CD4-positive, CD25-positive, alpha-beta regulatory T cell (primary cell): ENCODE measurements at places on chromosomes 7 and 10. TPM values are rescaled to one million over a fixed set of nuclear protein-coding genes. Genes with fewer than 3 reads are reported as not detected.

- H3K27me3 ChIP-seq: no peaks in the 10 kb centered on the region
- H3K4me3 ChIP-seq: no peak overlapping the region
- peaks cover 3% of the 10 kb centered on the region for H3K36me3 ChIP-seq
- H3K27ac ChIP-seq: no peak overlapping the region
These were observed 166.0 kb downstream of the SNX13 start for GRCh38 chr7:17774248-17774647.

DNA sequence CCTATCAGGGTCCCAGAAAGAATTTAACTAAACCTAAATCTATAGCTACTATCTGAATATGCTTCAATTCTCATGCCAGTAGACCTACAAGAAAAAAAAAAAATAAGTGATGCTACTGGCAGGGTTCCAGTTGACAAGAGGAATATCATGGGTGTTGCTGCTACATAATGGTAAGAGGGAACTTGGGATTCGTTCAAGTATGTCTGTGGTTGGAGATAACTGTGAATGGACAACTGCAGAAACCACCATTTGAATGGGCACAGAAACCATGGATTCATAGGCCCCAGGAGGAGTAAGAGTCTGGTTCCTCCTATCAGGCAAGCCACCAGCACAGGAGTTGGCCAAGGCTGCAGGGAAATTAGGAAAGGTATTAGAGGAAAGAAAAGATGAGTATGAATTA, 287.6 kb upstream of the HGF start:
- no peaks in the 10 kb centered on the region for H3K4me1 ChIP-seq
- no peak overlapping the region for H3K27ac ChIP-seq
- no peaks in the 10 kb centered on the region for H3K27me3 ChIP-seq
- no peak overlapping the region for H3K4me3 ChIP-seq
- DNase-seq: no peak
- H3K36me3 ChIP-seq: no peaks in the 10 kb centered on the region

GRCh38 chr10:30330497-30331168, 18.4 kb downstream of the MTPAP start:
- no peak overlapping the region for H3K27ac ChIP-seq
- H3K4me3 ChIP-seq: no peak overlapping the region
- H3K4me1 ChIP-seq: no peaks in the 10 kb centered on the region
- H3K27me3 ChIP-seq: no peaks in the 10 kb centered on the region
- no peak for DNase-seq

DNA sequence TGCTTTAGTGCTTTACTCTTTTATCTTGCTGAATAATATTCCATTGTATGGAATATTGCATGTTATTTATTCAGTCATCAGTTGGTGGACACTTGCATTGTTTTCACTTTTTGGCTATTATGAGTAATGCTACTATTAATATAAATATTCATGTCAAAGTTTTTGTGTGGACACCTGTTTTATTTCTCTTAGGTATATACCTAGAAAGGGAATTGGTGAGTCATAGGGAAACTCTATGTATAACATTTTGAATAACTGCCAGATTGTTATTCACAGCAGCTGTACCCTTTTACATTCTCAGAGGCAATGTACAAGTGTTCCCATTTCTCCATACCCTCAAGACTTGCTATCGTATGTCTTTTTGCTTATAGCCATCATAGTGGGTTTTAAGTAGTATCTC, 268.7 kb downstream of the SEMA3A start:
- H3K36me3 ChIP-seq: no peaks in the 10 kb centered on the region
- H3K4me1 ChIP-seq: no peaks in the 10 kb centered on the region
- H3K27ac ChIP-seq: no peak overlapping the region

DNA sequence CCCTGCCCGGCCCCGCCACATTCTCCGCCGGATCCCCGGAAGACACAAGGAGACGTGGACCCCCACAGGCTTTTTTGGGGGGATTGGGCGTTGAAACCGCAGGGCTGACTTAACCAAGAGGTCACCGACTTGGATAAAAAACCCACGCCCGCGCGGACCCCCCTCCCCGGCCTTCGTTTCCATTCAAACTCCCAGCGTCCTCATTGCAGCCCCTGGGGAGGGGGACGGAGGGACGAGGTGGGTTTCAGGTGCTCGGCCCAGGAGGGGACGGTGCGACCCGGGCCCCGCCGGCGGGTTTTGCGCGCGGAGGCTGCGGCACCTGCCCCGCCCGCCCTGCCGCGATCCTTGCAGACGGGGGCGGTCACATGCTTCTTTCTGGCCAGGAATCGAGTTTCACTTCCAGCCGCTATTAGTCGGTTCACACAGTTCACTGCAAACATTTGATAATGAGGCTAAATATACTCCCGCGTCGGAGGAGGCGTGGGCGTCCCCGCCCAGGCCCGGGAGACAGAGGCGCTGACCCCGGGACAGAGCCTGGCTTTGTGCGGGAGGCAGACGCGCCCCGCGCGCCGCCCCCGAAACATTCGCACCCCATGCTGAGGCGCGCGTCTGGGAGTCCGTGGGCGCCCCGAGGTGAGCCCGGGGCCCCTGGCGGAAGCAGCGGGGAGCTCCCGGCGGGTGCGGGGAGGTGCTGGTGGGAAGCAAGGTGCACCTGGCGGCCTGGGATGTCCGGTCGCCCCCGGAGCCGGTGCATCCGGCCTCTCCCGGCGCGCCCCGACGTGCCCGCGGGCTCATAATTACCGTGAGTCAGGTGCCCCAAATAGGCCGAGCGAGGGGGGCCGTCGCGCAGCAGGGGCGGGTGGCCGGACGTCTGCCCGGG, 2.7 kb upstream of the PDGFA start:
- no peaks in the 10 kb centered on the region for H3K36me3 ChIP-seq
- peaks cover 51% of the 10 kb centered on the region for H3K4me1 ChIP-seq
- no peak overlapping the region for H3K27ac ChIP-seq
- DNase-seq: no peak
- no peaks in the 10 kb centered on the region for H3K27me3 ChIP-seq

DNA sequence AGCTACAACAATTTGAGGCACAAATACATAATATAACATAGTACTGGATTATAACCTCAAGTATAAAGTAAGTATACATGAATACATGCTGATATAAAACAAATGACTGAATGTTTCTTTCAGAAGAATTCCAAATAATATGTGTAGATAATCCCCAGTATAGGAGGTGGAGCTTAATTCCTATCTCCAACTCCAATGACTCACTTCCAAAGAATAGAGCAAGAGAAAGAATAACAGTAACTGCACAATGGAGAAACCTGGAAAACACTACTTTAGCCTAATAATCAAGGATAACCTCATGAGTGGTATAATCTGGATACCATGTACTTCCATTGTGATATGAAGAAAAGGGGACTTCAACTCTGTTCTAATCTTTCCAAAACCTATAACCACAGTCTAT, 13.7 kb upstream of the SEMA3C start:
- H3K27me3 ChIP-seq: no peaks in the 10 kb centered on the region
- H3K36me3 ChIP-seq: no peaks in the 10 kb centered on the region
- no peak overlapping the region for H3K4me3 ChIP-seq
- no peak for DNase-seq

DNA sequence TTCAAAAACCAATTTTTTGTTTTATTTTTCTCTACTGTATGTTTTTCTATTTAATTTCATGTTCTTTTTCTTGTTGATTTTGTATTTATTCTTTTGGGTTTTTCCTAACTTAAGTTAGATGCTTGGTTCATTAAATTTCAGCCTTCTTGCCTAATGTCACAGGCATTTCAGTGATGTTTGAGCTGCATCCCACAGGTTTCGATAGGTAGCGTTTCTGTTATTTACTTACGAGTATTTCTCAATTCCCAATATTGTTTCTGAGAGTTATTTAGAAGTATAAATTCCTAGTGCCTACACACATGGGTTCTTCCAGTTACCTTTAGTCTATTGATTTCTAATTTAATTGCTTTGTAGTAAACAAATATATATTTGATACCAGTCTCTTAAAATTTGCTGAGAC, 18.2 kb downstream of the PROSER2 start:
- H3K4me1 ChIP-seq: peaks cover 9% of the 10 kb centered on the region
- no peak for DNase-seq
- peaks cover 6% of the 10 kb centered on the region for H3K27me3 ChIP-seq
- no peak overlapping the region for H3K27ac ChIP-seq
- no peaks in the 10 kb centered on the region for H3K36me3 ChIP-seq

- no peak overlapping the region for H3K27ac ChIP-seq
- no peak overlapping the region for H3K4me3 ChIP-seq
These were observed 240.4 kb downstream of the ARL4A start for GRCh38 chr7:12927635-12928434.

DNA sequence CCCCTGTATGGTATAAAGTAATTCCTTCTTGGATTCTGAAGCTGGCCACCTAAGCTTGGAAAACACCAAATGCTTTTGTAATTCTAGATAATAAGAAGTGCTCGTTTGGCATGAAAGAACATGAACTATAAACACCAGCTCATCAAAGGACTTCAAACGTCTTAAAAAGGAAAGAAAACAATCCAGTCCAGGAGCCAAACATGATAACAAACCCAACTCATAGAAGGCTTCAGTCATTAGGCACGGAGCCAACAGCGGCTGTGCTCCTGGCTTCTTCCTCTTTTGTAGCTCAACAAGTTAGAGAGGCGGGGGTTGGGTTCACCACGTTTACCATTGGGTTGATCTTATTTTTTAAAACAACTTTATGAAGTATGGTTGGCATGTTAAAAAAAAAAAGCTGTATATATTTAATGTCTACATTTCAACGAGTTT, 56.4 kb upstream of the ECHDC3 start:
- H3K27me3 ChIP-seq: no peaks in the 10 kb centered on the region
- H3K4me1 ChIP-seq: peaks cover 29% of the 10 kb centered on the region
- DNase-seq: peak; percentile 47
- H3K36me3 ChIP-seq: no peaks in the 10 kb centered on the region
- peak overlapping the region; percentile 89 for H3K27ac ChIP-seq

DNA sequence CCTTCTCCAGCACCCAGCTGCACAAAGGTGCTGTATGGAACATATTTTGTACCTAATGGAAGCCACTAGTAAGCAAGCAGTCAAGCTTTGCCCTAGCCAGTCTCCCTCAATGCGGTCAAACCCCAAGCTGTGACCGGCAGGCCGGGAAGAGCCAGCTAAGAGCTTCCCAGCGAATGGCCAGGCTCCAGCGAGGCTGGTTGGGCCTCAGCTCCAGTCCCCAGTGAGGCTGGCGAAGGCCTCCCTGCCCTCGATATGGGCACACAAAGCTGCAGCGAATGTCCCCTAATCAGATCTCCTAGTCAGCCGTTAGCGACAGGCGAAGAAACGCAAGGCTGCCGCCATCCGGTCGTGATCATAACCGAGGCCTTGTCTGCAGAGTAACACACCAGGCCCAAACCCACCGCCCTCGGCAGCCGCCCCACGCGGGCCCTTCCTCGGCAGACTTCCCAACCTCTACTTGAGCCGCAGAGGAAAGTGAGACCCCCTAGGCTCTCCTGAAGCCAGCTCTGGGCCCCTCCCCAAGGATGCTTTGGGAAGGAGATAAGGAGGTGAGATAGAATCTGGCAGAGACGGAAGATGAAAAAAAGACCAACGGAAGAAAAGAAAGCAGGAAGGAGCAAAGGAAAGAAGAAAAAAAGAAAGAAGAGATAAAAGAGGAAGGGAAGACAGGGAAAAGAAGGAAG, 3.1 kb upstream of the HOXA9 start:
- DNase-seq: no peak
- no peaks in the 10 kb centered on the region for H3K36me3 ChIP-seq
- no peak overlapping the region for H3K27ac ChIP-seq
- H3K27me3 ChIP-seq: peaks cover 50% of the 10 kb centered on the region
- H3K4me3 ChIP-seq: no peak overlapping the region

DNA sequence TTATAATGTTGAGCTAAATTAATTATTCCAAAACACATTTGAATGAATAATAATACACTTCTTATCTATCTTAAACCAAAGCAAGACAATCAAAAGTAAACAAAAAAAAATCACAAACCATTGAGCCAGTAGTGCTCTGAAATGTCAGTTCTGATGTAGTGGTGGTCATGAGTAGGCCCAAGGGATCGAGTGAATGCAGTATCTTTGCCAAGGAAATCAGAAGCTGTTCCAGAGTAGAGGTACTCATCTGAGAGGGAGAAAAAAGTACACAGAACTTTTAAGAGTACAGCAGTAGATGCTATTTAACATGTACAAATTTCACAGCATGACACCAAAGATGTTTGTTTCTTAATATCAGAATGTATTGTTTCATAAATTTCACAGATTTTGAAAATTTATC, 121.5 kb downstream of the SEMA3D start:
- H3K27me3 ChIP-seq: no peaks in the 10 kb centered on the region
- no peak for DNase-seq
- no peaks in the 10 kb centered on the region for H3K4me1 ChIP-seq
- H3K4me3 ChIP-seq: no peak overlapping the region
- H3K27ac ChIP-seq: no peak overlapping the region

- no peak overlapping the region for H3K27ac ChIP-seq
- H3K36me3 ChIP-seq: no peaks in the 10 kb centered on the region
- no peak for DNase-seq
These were observed 6.9 kb upstream of the GOLGA7B start for GRCh38 chr10:97842656-97843280.

DNA sequence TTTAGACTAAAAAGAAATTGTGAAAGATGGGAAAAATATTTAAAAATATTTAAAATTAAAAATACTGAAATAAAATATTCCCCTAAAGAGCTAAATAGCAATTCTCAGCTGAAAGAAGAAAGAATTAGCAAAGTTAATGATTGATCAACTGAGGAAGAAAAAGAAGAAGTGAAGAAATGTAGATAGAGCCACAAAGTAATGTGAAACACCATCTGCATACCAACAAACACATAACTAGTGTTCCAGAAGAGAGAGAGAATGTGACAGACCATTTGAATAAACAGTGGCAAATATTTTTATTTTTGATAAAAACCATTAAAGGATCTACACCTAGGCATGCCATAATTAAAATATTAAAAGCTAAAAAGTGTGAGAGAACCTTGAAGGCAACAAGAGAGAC, 784.5 kb upstream of the ZWINT start:
- H3K27ac ChIP-seq: no peak overlapping the region
- no peak for DNase-seq
- no peaks in the 10 kb centered on the region for H3K4me1 ChIP-seq
- H3K4me3 ChIP-seq: no peak overlapping the region
- H3K36me3 ChIP-seq: no peaks in the 10 kb centered on the region

DNA sequence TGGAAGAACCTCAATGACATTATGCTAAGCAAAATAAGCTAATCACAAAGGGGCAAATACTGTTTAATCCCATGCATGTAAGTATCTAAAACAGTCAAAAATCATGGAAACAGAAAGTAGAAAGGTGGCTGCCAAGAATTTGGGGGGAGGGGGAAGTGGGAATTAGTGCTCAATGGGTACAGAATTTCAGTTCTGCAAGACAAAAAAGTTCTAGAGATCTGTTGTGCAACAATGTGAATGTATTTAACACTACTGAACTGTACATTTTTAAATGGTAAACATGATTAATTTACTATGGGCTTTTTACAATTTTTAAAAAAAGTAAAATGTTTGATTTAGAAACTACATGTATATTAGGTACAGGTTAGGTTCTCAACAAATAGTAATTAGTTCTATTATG, 11.9 kb downstream of the EZH2 start:
- H3K36me3 ChIP-seq: no peaks in the 10 kb centered on the region
- DNase-seq: no peak
- no peaks in the 10 kb centered on the region for H3K27me3 ChIP-seq
- H3K4me3 ChIP-seq: no peak overlapping the region

The DOCK1 gene
- polyA plus RNA-seq: not detected

The PDZD7 gene
- polyA plus RNA-seq: 0.78 TPM
